Suprapubic skin (tissue), 4 donors: ENCODE measurements at places on chromosomes 12 and 14. TPM values are rescaled to one million over a fixed set of nuclear protein-coding genes. Genes with fewer than 3 reads are reported as not detected.

INHBE gene
- 0.56 TPM for total RNA-seq

OR4L1 gene
- not detected for total RNA-seq

LRCOL1 gene
- total RNA-seq = not detected

DHRS4 gene
- 29.8 TPM for total RNA-seq

BEGAIN gene
- total RNA-seq = 0.70 TPM

HECTD1 gene
- total RNA-seq = 197 TPM

SLC6A15 gene
- total RNA-seq = 5.6 TPM

TAS2R30 gene
- total RNA-seq = 5.0 TPM

RACGAP1 gene
- total RNA-seq = 17.7 TPM

GZMB gene
- total RNA-seq = not detected

CFAP54 gene
- not detected for total RNA-seq

INHBC gene
- total RNA-seq = not detected

C1QL4 gene
- not detected for total RNA-seq

GALNT6 gene
- 9.7 TPM for total RNA-seq

ADAMTS20 gene
- total RNA-seq = not detected

KRT74 gene
- 2.0 TPM for total RNA-seq

FITM1 gene
- 3.4 TPM for total RNA-seq

IFNG-AS1 gene
- not detected for total RNA-seq

KLRK1 gene
- total RNA-seq = not detected

CLEC2D gene
- 5.4 TPM for total RNA-seq

PRKAG1 gene
- 47.4 TPM for total RNA-seq

CPSF6 gene
- total RNA-seq = 54.2 TPM

HPD gene
- 1.4 TPM for total RNA-seq

EXOC3L4 gene
- total RNA-seq = not detected

OSBPL8 gene
- 98.8 TPM for total RNA-seq

MYH6 gene
- total RNA-seq = not detected

ANO2 gene
- 1.3 TPM for total RNA-seq

ARHGEF25 gene
- 7.4 TPM for total RNA-seq

KITLG gene
- total RNA-seq = 11.8 TPM

GPRC5A gene
- total RNA-seq = 4.0 TPM

RNASE3 gene
- not detected for total RNA-seq

DDHD1 gene
- 25.3 TPM for total RNA-seq

DDN gene
- total RNA-seq = 0.24 TPM

SSPN gene
- total RNA-seq = 10.4 TPM

GLT1D1 gene
- 2.9 TPM for total RNA-seq

ST8SIA1 gene
- 6.9 TPM for total RNA-seq

NR1H4 gene
- total RNA-seq = not detected

IQSEC3 gene
- not detected for total RNA-seq

TMEM253 gene
- total RNA-seq = 2.0 TPM

RIMKLB gene
- total RNA-seq = 14.9 TPM

SSTR1 gene
- 0.44 TPM for total RNA-seq

LALBA gene
- not detected for total RNA-seq

SLC10A1 gene
- total RNA-seq = not detected

REC8 gene
- total RNA-seq = 2.5 TPM

AKAP3 gene
- total RNA-seq = 1.4 TPM

ESRRB gene
- total RNA-seq = not detected

LHX5 gene
- total RNA-seq = not detected

NRL gene
- total RNA-seq = 2.9 TPM
